ENCODE measurements at places on chromosomes 16 and 17. TPM values are rescaled to one million over a fixed set of nuclear protein-coding genes. Genes with fewer than 3 reads are reported as not detected.

The TBX6 gene
- total RNA-seq, result 1.6 TPM

- DNase-seq, result peak; percentile 78
These were observed at the start of gene GOT2 for GRCh38 chr16:58733671-58734458. Gene GOT2, minus strand, starts transcription at chr16:58734316. Its CDS starts 88 bp downstream, at chr16:58734228.

The NARF gene
- 99.0 TPM for total RNA-seq

- DNase-seq, result no peak
These were observed 82.2 kb downstream of the PLXDC1 start for GRCh38 chr17:39069114-39069756.
